ENCODE measurements at places on chromosomes 3 and 15.

DNA sequence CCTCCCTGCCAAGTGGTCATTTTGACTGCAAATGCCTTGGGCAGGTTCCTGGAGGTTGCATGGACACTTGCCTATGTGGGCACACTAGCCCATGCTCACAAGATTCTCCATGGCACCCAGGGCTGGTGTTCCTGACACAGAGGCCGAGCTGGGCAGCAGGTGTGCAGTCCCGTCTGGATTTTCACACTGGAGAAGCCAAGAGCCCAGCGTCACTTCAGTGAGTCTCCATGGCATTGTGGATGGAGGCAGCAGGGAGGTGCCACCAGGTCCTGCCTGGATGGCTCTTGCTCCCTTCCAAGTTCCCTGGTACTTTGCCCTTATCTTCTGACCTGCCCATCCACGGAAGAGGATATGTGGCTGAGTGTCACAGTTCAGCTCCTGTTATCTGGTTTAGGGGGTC, 63.7 kb upstream of the PLCL2 start:
- DNase-seq, result no peak

DNA sequence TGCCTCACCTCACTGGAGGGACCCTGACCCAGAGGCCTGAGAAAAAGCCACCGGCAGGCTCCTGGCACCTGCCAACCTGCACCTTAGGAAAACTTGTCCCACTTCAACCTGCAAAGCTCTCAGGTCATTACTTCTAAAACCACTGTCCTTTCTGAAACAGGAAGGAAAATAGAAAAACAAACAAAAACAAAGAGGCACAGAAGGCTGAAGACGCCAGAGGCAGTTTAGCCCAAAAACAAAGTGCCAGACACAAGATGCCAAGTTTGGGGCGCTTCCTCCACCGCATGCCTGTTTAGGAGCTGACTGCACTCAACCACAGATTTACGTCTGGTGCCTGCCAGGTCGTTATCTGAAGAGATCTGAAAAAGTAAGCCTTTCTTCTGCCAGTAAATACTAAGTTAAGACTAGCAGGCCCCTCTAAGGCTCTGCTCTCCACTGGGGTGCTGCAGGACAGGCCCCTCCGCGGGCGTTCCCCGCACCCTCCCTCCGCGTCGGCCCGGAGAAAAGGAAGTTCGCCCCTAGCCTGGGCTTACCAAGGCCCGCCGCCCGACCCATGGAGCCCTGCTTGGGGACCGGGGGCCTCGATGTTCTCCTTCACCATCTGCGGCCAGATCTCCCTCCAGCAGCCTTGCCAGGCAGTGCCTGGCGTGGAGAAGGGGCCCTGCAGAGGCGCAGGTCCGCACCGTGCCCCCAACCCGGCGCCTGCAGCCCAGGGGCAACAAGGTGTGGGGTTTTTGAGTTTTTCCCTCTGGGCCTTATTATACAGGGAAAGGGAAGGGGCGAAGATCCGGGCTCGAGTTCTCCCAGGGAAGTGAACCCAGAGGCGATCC, 1.3 kb downstream of the GOLGA8A start:
- no peak for DNase-seq

DNA sequence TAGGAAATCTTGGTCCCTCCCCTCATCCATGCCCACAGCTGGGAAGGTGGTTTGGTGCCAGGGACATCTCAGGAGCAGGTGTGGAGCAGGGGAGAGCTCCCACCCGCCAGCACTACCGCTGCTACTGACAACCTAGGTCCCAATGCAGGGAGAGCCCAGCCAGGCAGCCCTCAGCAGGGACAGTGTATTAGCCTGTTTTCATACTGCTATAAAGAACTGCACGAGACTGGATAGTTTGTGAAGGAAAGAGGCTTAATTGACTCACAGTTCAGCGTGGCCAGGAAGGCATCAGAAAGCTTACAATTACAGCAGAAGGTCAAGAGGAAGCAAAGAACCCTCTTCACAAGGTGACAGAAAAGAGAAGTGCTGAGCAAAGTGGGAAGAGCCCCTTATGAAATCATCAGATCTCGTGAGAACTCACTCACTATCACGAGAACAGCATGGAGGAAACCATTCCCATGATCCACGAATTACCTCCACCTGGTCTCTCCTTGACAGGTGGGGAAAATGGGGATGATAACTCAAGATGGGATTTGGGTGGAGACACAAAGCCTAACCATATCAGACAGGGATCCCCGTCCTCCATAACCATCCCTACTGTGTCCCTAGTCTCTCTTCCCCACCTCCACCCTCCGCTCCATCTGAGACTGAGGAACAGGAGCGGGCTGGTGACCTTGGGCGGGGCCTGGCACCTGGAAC, 218.6 kb downstream of the TBC1D2B start:
- DNase-seq, result no peak

DNA sequence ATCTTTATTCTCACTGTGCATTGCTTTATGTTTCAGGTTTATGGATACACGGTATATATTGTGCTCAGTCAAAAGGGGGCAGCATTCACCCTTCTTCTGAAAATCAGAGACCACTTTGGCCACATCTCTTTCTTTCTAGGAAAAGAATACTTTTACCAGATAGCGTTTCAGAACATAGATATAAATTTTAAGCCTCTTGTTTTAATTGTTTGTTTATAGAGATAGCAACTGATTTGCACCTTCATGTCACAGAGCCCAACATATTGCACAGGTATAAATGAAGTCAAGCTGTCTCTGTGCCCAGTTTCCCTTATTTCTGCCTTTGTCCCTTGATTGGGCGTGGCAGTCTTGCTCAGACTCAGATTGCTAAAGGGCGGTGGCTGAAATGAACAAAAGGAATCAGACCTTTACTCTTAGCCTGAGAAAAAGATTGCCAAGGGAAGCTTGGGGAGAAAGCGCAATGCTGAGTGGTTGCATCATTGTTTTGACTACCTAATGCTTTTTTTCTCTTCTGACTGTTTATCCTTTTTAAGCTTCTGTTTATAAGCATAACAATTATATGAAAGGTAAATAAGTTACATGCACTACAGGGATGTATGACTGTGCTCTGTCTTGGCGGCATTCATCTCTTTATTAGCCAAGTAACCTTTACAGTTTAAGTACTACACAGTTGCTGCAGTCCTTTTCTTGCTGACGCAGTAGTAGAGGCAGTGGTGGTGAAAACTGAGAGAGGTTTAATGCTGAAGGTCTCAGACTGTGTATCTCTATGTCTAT, 70.8 kb upstream of the ZBTB20 start:
- peak; percentile 83 for DNase-seq

DNA sequence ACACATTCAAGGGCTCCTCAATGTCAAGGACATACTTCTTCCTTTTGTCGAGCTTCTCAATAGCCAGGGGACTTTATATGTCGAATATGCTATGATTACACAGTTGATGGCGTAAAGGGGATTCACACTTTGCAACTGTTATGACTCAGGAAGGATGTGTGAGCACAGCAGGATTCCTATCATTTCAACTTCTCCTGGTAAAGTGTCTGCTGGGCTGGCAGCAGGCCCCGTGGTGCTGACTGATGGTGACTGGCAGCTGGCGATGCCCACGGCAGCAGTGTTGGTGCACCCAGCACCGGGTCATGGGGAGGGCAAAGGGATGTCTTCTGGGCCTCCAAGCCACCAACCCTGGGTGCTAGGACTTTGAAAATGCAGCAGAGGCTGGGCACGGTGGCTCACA, 44.8 kb upstream of the GNB5 start:
- peak; percentile 61 for DNase-seq

- no peak for DNase-seq
Measured at GRCh38 chr15:45869034-45869668, 234.3 kb downstream of the SQOR start.

DNA sequence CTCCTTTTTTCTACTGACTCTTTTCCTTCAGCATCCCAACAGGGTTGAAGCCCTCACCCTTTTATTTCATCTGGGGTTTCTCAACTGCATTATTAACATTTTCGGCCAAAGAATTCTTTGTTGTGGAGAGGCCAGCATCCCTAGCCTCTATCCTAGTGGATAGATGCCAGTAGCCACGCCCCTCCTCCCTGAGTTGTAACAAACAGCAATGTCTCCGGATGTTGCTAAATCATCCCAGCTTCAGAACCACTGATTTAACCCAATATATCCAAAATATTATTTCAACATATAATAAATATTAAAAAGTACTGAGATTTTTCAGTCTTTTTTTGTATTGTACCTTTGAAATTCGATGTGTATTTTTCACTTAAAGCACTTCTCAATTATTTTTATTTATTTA, 2.0 kb upstream of the RNF111 start:
- peak; percentile 59 for DNase-seq

GRCh38 chr3:196837819-196838420, 29.8 kb upstream of the SENP5 start:
- DNase-seq, result peak; percentile 69

DNA sequence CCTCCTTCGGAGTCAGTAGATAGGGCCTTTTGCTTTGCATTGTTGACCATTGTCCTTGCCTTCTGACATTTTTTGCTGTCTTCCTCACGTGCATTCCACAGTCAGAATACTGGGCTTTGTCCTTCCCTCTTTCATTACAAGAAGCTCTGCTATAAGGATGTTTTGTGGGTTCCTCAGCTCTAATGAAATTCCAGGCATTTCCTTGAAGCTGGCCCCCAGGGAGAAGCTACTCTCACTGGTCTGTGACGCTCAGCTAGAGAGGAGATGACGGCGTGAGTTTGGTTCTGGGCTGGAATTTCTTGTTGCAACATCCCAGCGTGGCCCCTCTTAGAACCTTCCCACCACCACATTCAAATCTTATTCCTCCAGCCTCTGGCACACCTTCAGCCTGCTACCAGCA, 210.2 kb downstream of the TJP1 start:
- DNase-seq, result peak; percentile 98

GRCh38 chr3:30737743-30738499, 131.5 kb downstream of the TGFBR2 start:
- no peak for DNase-seq

DNA sequence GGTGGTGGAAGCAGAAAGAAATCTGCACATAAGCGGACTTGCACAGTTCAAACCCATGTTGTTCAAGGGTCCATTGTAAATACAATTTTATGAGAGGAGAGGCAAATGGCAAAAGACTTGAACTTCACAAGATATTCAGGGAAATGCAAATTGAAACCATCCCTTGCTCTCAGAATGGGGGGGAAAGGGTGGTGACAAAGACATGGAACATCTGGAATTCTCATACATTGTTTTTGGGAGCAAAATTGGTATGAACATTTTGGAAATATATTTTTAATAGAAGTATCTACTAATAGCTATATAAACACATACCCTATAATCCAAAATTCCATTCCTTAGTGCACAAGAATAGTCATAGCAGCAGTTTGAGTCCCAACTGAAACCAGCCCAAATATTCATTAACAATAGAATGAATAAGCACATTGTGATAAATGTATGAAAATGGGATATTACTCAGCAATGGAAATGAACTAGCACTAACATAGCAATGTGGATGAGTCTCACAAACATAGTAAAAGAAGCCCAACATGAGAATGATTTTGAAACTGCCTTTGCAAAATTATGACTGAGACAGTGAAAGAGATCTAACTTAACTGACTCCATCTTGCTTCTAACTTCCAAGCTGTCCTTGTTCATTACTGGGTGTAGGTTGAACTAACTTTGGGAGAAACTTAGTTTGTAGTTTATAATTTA, 77.2 kb downstream of the CD200R1L start:
- no peak for DNase-seq

DNA sequence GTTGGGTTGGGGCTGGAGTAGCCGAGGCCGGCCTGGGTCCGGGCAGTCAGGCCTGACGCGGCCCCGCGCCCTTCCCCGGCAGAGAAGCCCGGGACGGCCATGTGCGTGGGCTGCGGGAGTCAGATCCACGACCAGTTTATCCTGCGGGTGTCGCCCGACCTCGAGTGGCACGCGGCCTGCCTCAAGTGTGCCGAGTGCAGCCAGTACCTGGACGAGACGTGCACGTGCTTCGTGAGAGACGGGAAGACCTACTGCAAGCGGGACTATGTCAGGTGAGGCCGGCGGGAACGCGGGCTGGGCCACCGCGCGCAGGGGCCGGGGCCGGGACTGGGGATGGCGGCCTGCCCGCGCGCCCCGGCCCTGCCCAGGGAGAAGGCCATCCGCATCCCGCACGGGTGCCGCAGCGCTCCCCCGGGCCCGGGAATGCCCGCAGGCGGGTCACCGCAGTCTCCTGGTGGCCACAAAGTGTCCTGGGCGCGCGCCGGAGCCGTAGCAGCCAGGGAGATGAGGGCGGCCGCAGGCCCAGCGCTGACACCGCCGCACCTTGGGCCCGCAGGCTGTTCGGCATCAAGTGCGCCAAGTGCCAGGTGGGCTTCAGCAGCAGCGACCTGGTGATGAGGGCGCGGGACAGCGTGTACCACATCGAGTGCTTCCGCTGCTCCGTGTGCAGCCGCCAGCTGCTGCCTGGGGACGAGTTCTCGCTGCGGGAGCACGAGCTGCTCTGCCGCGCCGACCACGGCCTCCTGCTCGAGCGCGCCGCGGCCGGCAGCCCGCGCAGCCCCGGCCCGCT, 1.3 kb downstream of the ISL2 start:
- no peak for DNase-seq

DNA sequence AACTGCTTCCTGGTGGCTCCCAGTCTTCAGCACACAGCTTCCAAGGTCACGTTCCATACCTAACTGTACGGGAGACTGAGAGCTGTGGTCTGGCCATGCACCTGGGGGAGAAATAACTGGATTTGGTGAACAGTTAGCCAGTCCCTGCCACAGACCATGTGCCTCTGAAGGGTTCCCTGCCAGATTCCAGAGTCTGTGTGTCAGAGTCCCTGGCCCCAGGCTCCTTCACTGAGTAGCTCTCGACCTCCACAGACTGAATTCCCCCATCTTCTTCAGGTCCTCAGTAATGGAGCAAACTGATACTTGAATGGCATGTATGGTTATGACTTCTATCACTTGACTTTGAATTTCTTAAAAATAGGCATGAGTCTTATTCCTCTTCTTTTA, 17.5 kb downstream of the MKRN2OS start:
- no peak for DNase-seq

GRCh38 chr3:4983739-4984510, 4.7 kb downstream of the BHLHE40 start:
- peak; percentile 88 for DNase-seq

GRCh38 chr3:4562595-4562994, 69.4 kb downstream of the ITPR1 start:
- no peak for DNase-seq

DNA sequence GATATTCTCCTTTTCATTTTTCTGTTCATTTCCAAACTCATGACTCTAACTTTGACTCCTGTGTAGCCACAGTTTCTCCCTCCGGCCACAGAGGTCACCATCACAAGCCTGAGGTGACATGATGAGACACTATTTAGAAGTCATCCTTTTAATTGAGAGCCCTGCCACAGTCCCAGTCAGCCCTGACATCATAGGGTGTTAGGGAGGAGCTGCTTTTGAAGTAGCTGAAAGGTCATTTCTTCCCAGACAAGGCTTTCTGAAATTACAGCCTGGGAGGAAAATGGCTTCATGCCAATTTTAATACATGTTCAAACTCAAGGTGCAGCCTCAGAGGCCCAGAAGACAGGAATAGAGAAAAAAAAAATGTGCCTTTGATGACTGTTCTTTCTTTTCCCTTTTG, 532.8 kb upstream of the TGFBR2 start:
- DNase-seq, result peak; percentile 63

DNA sequence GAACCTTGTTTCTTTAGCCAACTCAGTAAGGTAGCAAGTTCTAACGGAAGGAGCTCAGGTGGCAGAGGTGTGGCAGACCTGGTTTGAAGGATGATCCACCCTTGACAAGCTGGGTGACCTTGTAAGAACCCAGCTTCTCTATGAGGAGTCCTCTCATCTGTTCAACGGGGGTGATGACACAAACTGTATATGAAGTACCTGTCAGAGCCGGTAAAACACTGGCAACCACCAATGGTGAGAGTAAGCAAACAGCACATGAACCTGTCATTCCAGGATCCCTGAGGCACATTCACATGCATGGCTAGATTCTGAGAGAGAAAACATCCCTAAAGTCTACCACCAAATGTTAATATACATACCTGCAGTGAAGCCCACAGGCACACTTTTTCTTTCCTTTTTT, 2.4 kb downstream of the SCAP start:
- no peak for DNase-seq

- no peak for DNase-seq
Measured at GRCh38 chr3:33052671-33053070, 44.3 kb downstream of the GLB1 start.
